ENCODE measurements at places on chromosomes 1 and 21.
A peak's percentile ranks its signal among the peaks of the same experiment; 100 is the strongest.

GRCh38 chr1:157566484-157567300, 14.4 kb upstream of the FCRL5 start:
- no peaks in the 10 kb centered on the region for H3K36me3 ChIP-seq
- no peaks in the 10 kb centered on the region for H3K4me1 ChIP-seq
- no peaks in the 10 kb centered on the region for H3K27me3 ChIP-seq

DNA sequence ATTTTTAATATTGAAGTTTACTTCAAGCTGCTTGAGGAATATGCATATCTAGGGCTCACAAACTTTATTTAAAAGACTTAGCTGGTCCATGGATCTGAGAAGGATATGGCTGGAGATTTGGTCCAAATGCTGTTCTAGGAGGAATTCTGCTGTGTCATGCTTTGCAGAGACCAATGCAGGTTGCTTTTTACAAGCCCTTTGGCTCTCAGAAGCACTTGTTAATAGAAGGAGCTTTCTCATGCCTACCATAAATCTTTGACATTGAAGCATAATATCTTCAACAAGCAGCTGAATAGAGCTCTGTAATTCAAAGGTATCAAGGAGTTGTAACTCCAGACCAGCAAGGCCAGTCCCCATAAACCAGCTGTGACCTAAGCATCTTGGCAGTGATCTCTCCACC, 299.1 kb downstream of the HHAT start:
- DNase-seq, result no peak
- no peak overlapping the region for H3K4me3 ChIP-seq
- H3K36me3 ChIP-seq, result no peaks in the 10 kb centered on the region

DNA sequence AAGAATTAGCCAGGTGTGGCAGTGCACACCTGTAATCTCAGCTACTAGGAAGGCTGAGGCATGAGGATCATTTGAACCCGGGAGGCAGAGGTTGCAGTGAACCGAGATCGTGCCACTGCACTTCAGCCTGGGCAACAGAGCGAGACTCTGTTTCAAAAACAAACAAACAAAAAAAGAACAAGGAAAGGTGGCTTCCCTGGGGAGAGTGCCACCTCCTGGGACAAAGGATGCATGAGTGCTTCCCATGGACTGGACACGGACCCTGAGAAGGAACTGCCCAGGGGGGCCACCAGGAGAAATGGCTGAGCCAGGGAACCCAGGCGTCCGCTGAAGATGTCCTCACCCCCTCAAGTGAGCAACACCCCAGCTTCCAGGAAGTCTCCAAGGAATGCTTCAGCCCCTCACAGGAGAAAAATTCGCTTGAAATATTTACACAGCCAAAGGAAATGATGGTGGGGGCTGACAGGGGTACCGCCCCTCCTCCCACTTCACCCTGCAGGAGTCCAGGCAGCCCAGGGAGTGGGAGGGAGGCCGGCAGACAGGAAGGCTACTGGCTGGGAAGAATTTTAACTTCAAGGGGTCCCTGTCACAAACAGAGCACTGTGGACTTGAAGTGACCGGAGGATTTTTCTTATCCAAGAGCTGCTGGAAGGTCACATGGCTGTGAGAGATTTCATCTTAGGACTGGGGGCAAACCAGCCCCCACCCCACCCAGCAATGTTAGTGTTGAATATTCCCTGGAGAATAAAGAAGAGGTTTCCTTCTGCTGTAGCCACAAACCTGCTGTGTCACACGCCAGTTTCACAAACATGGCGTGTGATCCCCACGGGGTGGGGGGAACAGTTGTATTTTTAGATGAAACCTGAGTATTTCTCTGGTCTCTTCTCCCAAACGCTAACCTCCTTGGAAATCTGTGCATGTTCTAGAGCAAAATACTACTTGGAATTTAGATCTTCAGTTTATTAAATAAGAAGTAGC, 90.8 kb upstream of the SLC25A33 start:
- no peak overlapping the region for H3K4me3 ChIP-seq
- H3K4me1 ChIP-seq, result peaks cover 53% of the 10 kb centered on the region
- H3K27me3 ChIP-seq, result no peaks in the 10 kb centered on the region
- H3K27ac ChIP-seq, result peak overlapping the region; percentile 79
- H3K36me3 ChIP-seq, result no peaks in the 10 kb centered on the region
- DNase-seq, result no peak

- no peak overlapping the region for H3K4me3 ChIP-seq
- no peaks in the 10 kb centered on the region for H3K27me3 ChIP-seq
- no peak overlapping the region for H3K27ac ChIP-seq
Measured at GRCh38 chr1:112388436-112388835, 7.6 kb upstream of the CTTNBP2NL start.

- peaks cover 11% of the 10 kb centered on the region for H3K27me3 ChIP-seq
- H3K4me3 ChIP-seq, result no peak overlapping the region
- no peaks in the 10 kb centered on the region for H3K36me3 ChIP-seq
- no peak for DNase-seq
Measured at GRCh38 chr1:20421441-20421840, 64.6 kb downstream of the CAMK2N1 start.

- H3K27me3 ChIP-seq, result peaks cover 30% of the 10 kb centered on the region
- no peak overlapping the region for H3K4me3 ChIP-seq
- no peaks in the 10 kb centered on the region for H3K4me1 ChIP-seq
- no peaks in the 10 kb centered on the region for H3K36me3 ChIP-seq
- no peak for DNase-seq
- H3K27ac ChIP-seq, result no peak overlapping the region
Measured at GRCh38 chr1:228065543-228066347, 16.8 kb upstream of the ARF1 start.

GRCh38 chr1:16118706-16119105, 37.2 kb downstream of the EPHA2 start:
- no peak for DNase-seq
- H3K4me1 ChIP-seq, result peaks cover 6% of the 10 kb centered on the region
- H3K36me3 ChIP-seq, result no peaks in the 10 kb centered on the region
- no peak overlapping the region for H3K4me3 ChIP-seq
- H3K27ac ChIP-seq, result no peak overlapping the region
- H3K27me3 ChIP-seq, result no peaks in the 10 kb centered on the region

GRCh38 chr1:153792631-153793041, 17.4 kb downstream of the SLC27A3 start:
- H3K4me1 ChIP-seq, result no peaks in the 10 kb centered on the region
- no peak overlapping the region for H3K4me3 ChIP-seq
- no peaks in the 10 kb centered on the region for H3K27me3 ChIP-seq
- no peak for DNase-seq
- no peak overlapping the region for H3K27ac ChIP-seq

GRCh38 chr1:208079161-208079560, 165.0 kb downstream of the PLXNA2 start:
- H3K36me3 ChIP-seq, result no peaks in the 10 kb centered on the region
- no peak overlapping the region for H3K27ac ChIP-seq
- H3K4me1 ChIP-seq, result no peaks in the 10 kb centered on the region
- no peaks in the 10 kb centered on the region for H3K27me3 ChIP-seq
- no peak overlapping the region for H3K4me3 ChIP-seq

- no peak for DNase-seq
- H3K36me3 ChIP-seq, result no peaks in the 10 kb centered on the region
- H3K4me1 ChIP-seq, result no peaks in the 10 kb centered on the region
- H3K4me3 ChIP-seq, result no peak overlapping the region
- H3K27ac ChIP-seq, result no peak overlapping the region
- H3K27me3 ChIP-seq, result no peaks in the 10 kb centered on the region
Measured at GRCh38 chr1:185894791-185895190, 160.6 kb downstream of the HMCN1 start.

GRCh38 chr1:48776393-48777218, at the start of gene BEND5:
Gene BEND5, minus strand, starts transcription at chr1:48776891. Its CDS starts 60 bp downstream, at chr1:48776831.
- H3K27ac ChIP-seq, result peak within 1 kb of the TSS; percentile 79
- DNase-seq, result peak; percentile 78
- H3K4me1 ChIP-seq, result peaks cover 20% of the 10 kb centered on the region
- H3K36me3 ChIP-seq, result no peaks in the 10 kb centered on the region
- H3K4me3 ChIP-seq, result peak within 1 kb of the TSS; percentile 91

DNA sequence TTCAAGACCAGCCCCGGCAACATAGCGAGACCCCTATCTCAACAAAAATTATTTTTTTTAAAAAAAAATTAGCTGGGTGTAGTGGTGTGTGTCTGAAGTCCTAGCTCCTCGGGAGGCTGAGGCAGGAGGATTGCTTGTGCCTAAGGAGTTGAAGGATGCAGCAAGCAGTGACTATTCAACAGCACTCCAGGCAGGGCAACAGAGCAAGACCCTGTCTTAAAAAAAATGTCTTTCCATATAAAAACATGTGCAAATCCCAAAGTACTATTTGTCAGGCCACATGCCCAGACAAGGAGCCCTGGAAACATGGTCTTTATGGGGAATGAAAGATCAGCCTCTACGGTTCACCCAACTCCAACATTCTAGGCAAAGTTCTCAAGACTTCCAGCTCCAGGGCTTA, 13.3 kb downstream of the IFFO2 start:
- no peak overlapping the region for H3K27ac ChIP-seq
- no peaks in the 10 kb centered on the region for H3K27me3 ChIP-seq
- no peak overlapping the region for H3K4me3 ChIP-seq
- no peaks in the 10 kb centered on the region for H3K36me3 ChIP-seq

DNA sequence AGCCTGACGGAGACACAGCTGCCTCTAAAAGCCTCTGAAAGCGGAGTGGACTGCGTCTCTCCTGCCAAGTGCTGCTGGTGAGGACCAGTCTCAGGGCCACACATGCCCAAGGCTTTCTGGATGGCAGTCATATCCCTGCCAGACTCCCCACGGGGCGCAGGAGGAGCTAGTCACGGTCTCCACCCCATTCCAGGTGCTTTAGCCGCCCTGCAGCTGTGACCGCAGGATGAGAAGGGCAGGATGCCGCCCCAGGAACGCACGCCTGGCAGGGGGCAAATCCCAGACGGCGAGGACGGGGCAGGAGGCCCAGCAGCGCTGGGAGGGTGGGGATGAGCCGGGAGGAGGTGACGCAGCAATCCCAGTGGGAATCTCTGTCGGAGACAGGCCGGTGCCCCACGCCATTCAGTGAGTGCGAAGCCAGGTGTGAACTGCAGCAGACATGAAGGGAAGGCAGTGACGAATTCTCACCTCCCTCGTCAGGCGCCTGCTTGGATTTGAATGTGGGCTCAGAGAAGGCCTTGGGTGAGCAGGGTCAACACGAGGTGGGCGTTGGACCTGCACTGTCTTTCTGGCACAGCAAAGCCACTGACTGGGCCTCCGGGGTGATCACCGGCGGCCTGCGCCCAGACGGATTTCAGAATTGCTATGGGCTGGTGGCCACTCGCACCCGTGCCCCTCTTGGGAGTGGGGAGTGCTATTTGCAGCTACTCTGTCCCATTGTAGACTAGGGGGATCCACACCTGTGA, 38.5 kb upstream of the SLC19A1 start:
- no peaks in the 10 kb centered on the region for H3K4me1 ChIP-seq
- H3K27ac ChIP-seq, result no peak overlapping the region
- no peaks in the 10 kb centered on the region for H3K27me3 ChIP-seq
- H3K36me3 ChIP-seq, result no peaks in the 10 kb centered on the region

DNA sequence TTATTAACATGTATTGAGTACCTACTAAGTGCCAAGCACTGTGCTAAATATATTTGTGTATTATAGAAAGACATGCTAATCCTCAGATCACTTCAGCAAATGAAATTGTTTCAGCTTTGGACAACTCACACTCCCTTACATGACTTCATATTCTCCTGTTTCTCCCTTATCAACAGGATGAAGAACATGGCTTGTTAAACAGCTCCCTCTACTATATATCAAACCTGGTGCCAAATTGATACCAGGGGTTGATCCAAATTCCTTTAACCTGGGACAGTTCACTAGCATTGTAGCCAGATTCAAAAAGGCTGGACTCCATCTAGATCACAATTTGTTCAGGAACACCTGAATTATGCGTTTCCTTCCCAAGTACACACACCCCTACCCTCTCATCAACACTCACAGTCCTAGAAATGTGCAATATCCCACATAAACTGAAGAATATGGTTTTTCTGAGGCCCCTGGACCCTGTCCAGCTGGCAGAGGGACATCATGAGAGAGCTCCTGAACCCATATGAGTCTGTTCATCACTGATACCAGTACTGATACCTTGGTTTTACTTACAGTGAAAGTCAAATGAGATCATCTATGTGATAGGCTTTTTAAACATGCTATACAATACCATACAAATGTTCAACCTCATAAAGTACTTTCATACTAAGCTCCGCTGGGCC, 47.0 kb upstream of the PALMD start:
- H3K36me3 ChIP-seq, result no peaks in the 10 kb centered on the region
- no peak overlapping the region for H3K4me3 ChIP-seq
- H3K27me3 ChIP-seq, result no peaks in the 10 kb centered on the region
- no peak for DNase-seq
- no peak overlapping the region for H3K27ac ChIP-seq

- H3K36me3 ChIP-seq, result no peaks in the 10 kb centered on the region
- no peaks in the 10 kb centered on the region for H3K27me3 ChIP-seq
- H3K27ac ChIP-seq, result no peak overlapping the region
- H3K4me1 ChIP-seq, result no peaks in the 10 kb centered on the region
- DNase-seq, result no peak
Measured at GRCh38 chr21:39860600-39860999, 6.6 kb upstream of the PCP4 start.

DNA sequence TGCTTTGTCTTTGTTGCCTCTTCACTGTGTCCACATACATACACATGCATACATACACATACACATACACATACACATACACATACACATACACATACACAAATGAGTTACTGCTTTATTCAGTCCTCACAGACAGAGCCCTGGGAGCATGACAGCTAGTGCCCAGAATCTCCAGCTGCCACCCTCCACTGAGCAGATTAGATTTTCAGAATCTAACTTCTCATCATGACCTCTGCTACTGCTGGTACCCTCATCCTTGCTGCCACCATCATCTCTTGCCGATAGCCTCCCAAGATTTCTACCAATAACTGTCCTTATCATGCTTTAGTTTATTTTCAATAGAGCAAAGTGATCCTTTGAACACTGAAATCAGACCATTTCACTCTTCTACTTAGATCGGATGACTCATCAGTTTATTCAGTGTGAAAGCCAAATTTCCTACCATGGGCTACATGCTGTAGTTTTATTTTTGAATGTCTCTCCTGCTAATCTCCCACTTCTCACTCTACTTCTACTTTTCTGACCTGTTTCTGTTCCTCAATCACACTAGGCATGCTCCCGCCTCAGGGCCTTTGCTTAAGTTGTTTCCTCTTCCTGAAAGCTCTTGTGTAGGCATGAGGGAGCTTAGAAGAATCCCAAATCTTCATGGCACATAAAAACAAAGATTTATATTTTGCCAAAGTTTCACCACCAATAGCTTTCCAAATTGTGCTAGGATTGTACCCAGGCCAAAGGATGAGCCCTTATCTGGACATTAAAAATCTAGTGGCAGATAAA, 43.0 kb downstream of the ATP6V1G3 start:
- no peak overlapping the region for H3K4me3 ChIP-seq
- DNase-seq, result no peak
- no peaks in the 10 kb centered on the region for H3K27me3 ChIP-seq
- no peaks in the 10 kb centered on the region for H3K36me3 ChIP-seq

DNA sequence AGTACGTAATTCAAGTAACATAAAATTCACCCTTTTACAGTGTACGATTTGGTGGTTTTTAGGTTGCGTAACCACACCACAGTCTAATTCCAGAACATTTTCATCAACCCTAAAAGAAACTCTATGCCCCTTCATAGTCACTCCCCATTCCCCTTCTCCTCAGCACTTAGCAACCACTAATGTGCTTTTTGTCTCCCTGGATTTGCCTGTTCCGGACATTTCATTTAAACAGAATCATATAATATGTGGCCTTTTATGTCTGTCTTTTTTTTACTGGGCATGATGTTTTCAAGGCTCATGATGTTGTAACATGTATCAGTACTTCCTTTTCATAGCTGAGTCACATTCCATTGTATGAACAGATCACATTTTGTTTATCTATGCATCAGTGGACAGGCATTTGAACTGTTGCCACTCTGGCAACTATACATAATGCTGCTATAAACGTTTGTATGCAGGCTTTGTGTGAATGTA, 20.8 kb downstream of the OBSCN start:
- no peak overlapping the region for H3K4me3 ChIP-seq
- H3K27me3 ChIP-seq, result no peaks in the 10 kb centered on the region
- H3K27ac ChIP-seq, result peak overlapping the region; percentile 6
- no peak for DNase-seq
- H3K4me1 ChIP-seq, result peaks cover 4% of the 10 kb centered on the region

Measured in hepatocyte (in vitro differentiated cells).